ENCODE measurements at places on chromosomes 6 and 20. TPM values are rescaled to one million over a fixed set of nuclear protein-coding genes. Genes with fewer than 3 reads are reported as not detected.

The PEX3 gene
- 7.8 TPM for total RNA-seq

The BRPF3 gene
- 22.8 TPM for total RNA-seq

The TNNC2 gene
- 4.9 TPM for total RNA-seq

The HLA-F gene
- total RNA-seq: 115 TPM

The CLPSL1 gene
- not detected for total RNA-seq

The PKIB gene
- total RNA-seq: 7.6 TPM

GRCh38 chr6:128246472-128247260 lies 273.7 kb downstream of the PTPRK start:
- H3K4me3 ChIP-seq: no peak overlapping the region
- DNase-seq: no peak
- no peaks in the 10 kb centered on the region for H3K36me3 ChIP-seq
- no peak overlapping the region for H3K27ac ChIP-seq
- no peaks in the 10 kb centered on the region for H3K27me3 ChIP-seq

- no peaks in the 10 kb centered on the region for H3K27me3 ChIP-seq
- no peaks in the 10 kb centered on the region for H3K4me1 ChIP-seq
- no peak overlapping the region for H3K4me3 ChIP-seq
- no peak overlapping the region for H3K27ac ChIP-seq
These were observed 15.9 kb upstream of the ADGRF5 start for GRCh38 chr6:46937642-46938041.

DNA sequence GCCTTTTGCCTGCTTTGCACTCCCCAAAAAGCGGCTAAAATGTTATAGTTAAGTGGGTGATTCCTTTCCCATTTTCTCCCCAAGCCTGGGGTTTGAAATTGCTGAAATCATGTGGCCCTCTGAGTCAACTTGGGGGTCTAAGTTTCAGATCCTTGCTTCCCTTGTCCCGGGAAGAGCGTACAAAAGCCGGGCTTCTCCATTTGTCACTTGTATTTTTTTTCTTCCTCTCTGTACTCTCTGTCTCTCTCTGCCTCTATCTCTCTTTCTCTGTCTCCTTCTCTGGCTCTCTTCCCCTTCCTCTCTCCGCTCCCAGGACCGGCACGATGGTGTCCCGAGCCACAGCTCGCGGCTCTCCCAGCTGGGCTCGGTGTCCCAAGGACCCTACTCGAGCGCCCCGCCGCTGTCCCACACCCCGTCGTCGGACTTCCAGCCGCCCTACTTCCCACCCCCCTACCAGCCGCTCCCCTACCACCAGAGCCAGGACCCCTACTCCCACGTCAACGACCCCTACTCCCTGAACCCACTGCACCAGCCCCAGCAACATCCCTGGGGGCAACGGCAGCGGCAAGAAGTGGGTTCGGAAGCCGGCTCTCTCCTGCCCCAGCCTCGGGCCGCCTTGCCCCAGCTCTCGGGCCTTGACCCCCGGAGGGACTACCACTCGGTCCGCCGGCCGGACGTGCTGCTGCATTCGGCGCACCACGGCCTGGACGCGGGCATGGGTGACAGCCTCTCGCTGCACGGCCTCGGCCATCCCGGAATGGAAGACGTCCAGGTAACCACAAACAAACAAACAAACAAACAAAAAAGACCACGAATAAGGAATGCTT lies 4.6 kb downstream of the TFAP2B start:
- no peak for DNase-seq
- no peak overlapping the region for H3K4me3 ChIP-seq
- H3K27ac ChIP-seq: no peak overlapping the region
- peaks cover 11% of the 10 kb centered on the region for H3K4me1 ChIP-seq

GRCh38 chr6:53043581-53043980 lies 21.6 kb upstream of the FBXO9 start:
- no peak overlapping the region for H3K27ac ChIP-seq
- no peaks in the 10 kb centered on the region for H3K27me3 ChIP-seq
- peaks cover 13% of the 10 kb centered on the region for H3K4me1 ChIP-seq
- no peak overlapping the region for H3K4me3 ChIP-seq

DNA sequence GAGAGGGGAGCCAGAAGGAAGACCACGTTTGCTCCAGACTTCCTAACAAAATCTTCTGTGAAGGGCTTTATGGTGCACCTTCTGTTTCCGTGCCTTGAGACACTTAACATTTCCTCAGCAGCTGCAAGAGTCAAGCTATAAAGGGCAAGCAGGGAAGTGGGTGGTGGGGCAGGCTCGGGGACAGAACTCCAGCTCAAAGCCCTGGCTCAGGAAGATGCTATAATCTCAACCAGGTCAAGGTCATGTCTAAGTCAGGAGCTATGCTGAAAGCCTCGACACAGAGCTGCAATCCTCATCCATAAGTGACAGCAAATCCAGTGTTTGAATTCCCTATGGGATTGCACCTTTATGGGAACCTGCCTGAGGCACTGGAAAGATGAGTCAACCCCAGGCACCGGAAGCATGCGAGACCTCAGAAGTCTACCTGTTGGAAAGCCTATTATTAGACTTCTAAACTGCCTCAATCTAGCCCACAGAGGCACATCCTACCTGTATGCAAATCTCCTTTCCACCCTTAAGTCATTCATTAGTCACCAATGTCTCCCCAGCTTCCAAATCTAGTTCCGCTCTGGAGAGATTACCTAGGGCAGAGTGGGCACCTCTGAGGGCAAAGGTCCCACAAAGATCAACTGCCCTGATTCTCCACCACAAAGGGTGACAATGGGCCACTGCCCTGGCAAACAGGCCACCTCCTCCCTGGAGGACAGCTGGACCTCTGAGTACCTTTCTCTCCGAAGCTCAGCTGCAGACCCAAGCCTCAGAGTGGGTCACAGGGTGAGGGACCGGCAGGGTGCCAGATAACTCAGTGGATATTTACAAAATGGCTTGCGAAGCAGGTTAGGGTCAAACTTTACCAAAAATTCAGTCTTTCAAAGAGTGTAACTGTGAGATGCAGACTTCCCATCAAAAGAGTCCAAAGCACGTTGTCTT lies 287.0 kb downstream of the CDC5L start:
- peaks cover 22% of the 10 kb centered on the region for H3K27me3 ChIP-seq
- no peaks in the 10 kb centered on the region for H3K36me3 ChIP-seq
- no peak for DNase-seq
- H3K27ac ChIP-seq: no peak overlapping the region

- H3K36me3 ChIP-seq: peaks cover 76% of the 10 kb centered on the region
- DNase-seq: no peak
- H3K27ac ChIP-seq: peak overlapping the region; percentile 76
- no peaks in the 10 kb centered on the region for H3K27me3 ChIP-seq
These were observed 10.4 kb downstream of the ABCC10 start for GRCh38 chr6:43437700-43438099.

GRCh38 chr6:150025201-150025917 lies at the start of gene RAET1L:
Gene RAET1L, minus strand, starts transcription at chr6:150025532. Its CDS starts 61 bp downstream, at chr6:150025471.
- peaks cover 16% of the 10 kb centered on the region for H3K4me1 ChIP-seq
- peak; percentile 47 for DNase-seq
- no peaks in the 10 kb centered on the region for H3K27me3 ChIP-seq
- H3K36me3 ChIP-seq: no peaks in the 10 kb centered on the region
- no peak within 1 kb of the TSS for H3K27ac ChIP-seq

DNA sequence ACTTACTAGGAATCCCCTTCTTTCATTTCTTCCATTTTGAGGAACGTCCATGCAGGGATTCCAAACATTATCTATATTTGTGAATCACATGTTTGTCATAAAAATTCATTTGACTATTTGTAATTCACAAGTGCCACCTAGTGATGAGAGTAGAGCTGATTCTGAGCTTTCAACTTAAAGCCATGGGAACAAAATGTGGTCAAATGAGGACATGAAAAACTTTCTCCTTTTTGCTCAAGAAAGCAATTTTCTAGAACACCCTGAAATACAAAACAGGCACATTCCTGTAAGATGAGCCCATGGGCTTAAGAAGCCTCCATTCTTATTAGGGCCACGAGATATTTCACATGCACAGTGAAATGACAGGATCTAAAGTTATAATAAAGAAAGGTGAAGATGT lies 12.3 kb downstream of the MAP3K7 start:
- DNase-seq: peak; percentile 10
- peaks cover 40% of the 10 kb centered on the region for H3K4me1 ChIP-seq
- H3K36me3 ChIP-seq: peaks cover 5% of the 10 kb centered on the region
- H3K4me3 ChIP-seq: no peak overlapping the region
- no peaks in the 10 kb centered on the region for H3K27me3 ChIP-seq
- no peak overlapping the region for H3K27ac ChIP-seq

DNA sequence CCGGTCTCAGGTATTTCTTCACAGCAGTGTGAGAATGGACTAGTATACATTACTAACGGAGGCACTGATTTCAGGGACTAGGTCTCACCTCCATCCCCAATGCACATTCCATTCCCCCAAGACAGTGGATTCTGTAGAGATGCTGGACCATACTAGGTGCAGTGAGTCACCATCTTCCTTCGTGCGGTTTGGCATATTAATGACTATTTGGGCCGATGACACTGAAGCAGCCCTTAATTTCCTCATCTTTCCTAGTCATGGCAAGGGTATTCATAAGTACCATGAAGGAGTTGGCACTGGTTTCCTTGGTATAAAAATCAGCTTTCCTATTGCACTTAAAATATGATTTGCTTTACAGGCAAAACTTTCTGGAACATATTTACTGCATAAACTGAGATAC lies 121.4 kb upstream of the TRAF3IP2 start:
- peaks cover 8% of the 10 kb centered on the region for H3K4me1 ChIP-seq
- H3K4me3 ChIP-seq: no peak overlapping the region
- no peak overlapping the region for H3K27ac ChIP-seq
- no peaks in the 10 kb centered on the region for H3K27me3 ChIP-seq
- no peaks in the 10 kb centered on the region for H3K36me3 ChIP-seq
- no peak for DNase-seq

GRCh38 chr6:113875470-113875869 lies 18.3 kb downstream of the MARCKS start:
- H3K27ac ChIP-seq: no peak overlapping the region
- no peak overlapping the region for H3K4me3 ChIP-seq
- H3K4me1 ChIP-seq: no peaks in the 10 kb centered on the region
- DNase-seq: no peak

- H3K4me3 ChIP-seq: peak overlapping the region; percentile 4
- DNase-seq: peak; percentile 44
- no peaks in the 10 kb centered on the region for H3K36me3 ChIP-seq
- peaks cover 72% of the 10 kb centered on the region for H3K27me3 ChIP-seq
- H3K4me1 ChIP-seq: no peaks in the 10 kb centered on the region
- no peak overlapping the region for H3K27ac ChIP-seq
These were observed 345.9 kb downstream of the TAF4 start for GRCh38 chr20:61719691-61720347.

- H3K27me3 ChIP-seq: peaks cover 49% of the 10 kb centered on the region
- H3K36me3 ChIP-seq: no peaks in the 10 kb centered on the region
- no peaks in the 10 kb centered on the region for H3K4me1 ChIP-seq
- DNase-seq: no peak
- no peak overlapping the region for H3K27ac ChIP-seq
- no peak overlapping the region for H3K4me3 ChIP-seq
These were observed 81.9 kb downstream of the CRYBG1 start for GRCh38 chr6:106442395-106442794.

DNA sequence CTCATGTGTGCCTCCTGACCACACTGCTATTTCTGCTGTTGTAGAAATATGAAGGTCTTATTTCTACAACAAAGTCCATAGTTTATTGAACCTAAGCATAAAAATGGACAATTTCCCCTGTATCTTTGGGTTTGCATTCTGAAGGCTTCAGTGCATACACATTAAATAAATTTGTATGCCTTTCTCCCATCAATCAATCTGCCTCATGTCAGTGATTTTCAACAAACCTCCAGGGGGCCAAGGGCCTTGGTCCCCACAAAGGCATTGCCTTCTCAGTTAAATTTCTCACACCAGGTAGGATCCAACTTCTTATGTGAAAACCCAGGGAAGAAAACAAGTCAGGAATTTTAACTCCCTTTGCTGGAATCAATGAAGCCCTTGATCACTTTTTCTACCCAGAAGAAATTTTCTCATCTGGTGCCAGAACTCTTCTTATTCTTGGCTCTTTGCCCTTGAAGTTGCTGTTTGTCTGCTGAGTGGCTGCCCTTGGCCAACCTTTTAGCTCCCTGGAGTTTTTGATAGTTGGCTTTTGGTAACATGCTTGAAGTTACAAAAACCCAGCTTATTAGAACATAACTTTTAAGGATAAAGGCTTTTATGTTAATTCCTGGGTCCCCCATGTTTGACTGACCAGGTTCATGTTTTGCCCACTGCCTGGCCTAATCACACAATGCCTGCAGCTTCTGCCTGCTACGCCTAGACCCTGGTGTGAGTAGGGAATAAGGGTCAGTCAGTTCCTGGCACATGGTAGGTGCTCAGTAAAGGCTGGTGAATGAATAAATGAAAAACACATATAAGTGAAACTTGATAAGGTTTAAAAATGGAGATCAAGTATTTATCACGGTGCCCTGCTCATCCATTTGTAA lies 37.0 kb downstream of the SHLD1 start:
- no peak overlapping the region for H3K4me3 ChIP-seq
- H3K4me1 ChIP-seq: peaks cover 31% of the 10 kb centered on the region
- peaks cover 5% of the 10 kb centered on the region for H3K36me3 ChIP-seq
- no peaks in the 10 kb centered on the region for H3K27me3 ChIP-seq
- DNase-seq: no peak

DNA sequence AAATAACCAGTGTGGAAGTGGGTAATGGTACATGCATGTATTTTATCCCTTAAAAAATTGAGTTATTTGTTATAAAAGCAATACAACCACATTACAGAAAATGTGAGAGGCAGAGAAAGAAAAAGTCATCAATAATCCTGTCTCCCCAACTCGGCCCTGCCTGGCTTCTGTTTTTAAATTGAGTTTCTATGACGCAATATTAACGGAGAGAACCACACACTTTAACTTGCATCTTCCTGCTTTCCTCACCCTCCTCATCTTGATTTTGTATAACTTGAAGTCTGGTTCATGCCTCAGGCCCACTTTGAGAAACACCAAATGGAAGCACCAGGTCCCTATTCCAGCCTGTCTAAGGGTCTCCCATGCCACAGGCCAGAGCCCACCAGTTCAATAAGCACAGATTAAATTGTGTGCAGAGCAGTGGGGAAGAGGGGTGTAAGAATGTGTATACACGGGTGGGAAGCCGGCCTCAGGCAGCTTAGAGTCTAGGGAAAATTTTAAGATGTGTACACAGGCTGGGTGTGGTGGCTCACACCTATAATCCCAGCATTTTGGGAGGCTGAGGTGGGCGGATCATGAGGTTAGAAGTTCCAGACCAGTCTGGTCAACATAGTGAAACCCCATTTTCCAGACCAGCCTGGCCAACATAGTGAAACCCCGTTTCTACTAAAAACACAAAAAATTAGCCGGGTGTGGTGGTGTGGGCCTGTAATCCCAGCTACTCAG lies 15.9 kb downstream of the KCNK5 start:
- H3K27me3 ChIP-seq: no peaks in the 10 kb centered on the region
- no peak overlapping the region for H3K27ac ChIP-seq
- no peaks in the 10 kb centered on the region for H3K36me3 ChIP-seq
- no peak for DNase-seq
- H3K4me1 ChIP-seq: peaks cover 29% of the 10 kb centered on the region
- no peak overlapping the region for H3K4me3 ChIP-seq

DNA sequence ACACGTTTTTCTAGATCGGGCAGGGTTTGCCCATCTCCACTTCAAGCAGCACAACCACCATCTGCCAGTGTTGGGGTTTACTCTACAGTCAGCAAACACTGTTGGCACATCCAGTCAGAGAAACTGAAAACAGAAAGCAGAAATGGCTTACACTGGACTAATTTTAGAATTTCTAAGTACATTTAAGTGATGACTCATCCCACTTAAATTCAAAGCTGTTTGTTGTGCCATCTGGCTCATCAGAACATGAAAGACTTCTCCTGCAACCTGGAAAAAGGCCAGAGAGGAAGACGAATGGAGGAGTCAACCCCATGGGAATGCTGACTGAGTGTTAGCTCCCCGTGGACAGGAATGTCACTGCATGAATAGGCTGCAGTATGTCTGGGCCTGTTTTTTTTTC lies 21.8 kb downstream of the FAM209B start:
- H3K27me3 ChIP-seq: no peaks in the 10 kb centered on the region
- no peak overlapping the region for H3K4me3 ChIP-seq
- DNase-seq: no peak
